ENCODE measurements at places on chromosomes 6 and 20.

DNA sequence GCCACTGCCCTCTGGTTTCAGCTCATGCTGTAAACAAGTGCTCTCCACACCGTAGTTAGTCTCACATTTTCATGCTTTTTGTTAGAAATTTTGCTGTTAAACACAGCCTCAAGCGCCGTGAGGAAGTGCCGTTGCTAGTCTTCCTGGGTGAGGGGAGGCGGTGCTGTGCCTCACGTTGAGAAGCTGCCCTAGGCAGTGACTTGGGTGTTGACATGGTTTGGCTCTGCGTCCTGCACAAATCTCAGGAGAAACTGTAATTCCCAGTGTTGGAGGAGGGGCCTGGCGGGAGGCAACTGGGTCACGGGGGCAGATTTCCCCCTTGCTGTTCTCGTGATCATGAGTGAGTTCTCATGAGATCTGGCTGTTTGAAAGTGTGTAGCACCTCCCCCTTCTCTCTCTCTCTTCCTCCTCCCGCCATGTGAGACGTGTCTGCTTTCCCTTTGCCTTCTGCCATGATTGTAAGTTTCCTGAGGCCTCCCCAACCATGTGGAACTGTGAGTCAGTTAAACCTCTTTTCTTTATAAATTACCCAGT, 95.8 kb downstream of the ERMARD start:
- no peak for DNase-seq

GRCh38 chr6:63321821-63322220, 2.0 kb upstream of the LGSN start:
- DNase-seq: no peak

- DNase-seq: peak; percentile 40
Measured at GRCh38 chr20:34922654-34923381, 32.8 kb downstream of the GSS start.

DNA sequence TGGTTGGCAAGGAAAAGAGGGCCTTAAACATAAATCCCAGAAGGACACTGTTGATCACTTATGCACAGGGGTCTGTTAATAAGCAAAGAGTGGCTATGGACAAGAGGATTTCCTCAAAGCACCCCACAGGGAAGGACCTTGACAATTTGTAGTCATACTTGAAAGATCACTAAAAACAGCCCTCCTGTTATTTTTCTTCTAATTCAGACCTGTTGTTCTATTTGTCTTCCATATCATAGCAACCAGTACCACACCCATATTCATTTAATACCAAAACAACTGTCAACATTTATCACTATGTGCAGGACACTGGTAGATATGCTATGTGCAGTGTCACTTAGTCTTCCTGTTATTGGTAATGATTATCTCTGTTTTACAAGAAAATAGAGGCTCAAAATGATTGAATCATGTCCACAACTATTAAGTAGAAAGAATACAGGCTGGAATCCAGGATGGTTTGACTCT, 3.2 kb upstream of the DYNLRB1 start:
- no peak for DNase-seq

DNA sequence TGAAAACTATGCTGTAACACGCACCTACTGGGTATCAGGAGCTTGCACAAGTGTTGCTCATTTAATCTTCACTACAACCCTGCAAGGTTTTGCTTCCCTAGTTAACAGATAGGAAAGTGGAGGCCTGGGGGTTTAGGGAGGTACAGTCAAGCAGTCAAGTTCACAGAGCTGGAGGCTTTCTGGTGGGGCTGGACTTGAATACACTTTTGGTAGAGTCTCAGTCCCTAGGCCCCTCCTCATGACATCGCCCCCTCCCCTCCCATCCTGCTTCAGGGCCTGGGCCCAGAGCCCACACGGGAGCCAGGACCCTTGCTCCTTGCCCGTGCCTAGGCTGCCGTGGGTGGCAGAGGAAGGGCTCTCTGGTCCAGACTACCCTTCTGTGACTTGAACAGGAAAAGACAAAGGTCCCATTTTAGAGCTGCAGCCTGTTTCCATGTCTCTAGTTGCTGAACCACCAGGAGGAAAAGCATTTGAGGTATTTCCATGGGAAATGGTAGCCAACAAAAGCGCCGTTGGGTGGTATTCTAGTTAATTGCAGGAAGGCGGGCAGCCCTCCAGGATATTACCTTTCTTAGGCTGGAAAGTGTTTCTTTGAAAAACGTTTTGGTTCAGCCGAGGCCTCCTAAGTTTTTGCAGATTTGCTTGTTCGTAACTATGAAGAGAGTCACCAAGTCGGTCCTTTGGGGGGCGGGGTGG, 84.9 kb downstream of the CDC5L start:
- DNase-seq: no peak

GRCh38 chr6:163943607-163944385, 529.3 kb downstream of the QKI start:
- no peak for DNase-seq

DNA sequence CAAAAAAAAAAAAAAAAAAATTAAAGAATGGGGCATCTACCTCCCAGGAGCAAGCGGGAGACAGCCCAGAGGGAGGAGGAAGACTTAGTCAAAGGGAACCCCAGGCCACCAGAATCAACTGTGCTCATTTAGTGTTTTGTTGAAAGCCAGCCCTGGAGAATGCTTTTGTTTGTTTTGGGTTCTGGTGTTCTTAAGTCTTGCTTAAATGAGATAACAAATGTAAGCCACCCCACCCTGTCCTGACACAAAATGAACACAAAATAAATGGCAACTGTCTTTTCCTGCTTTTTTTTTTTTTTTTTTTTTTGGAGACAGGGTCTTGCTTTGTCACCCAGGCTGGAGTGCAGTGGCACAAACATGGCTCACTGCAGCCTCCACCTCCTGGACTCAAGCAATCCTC, 165.0 kb upstream of the JARID2 start:
- no peak for DNase-seq

- DNase-seq: peak; percentile 90
Measured at GRCh38 chr20:57748601-57749130, 38.9 kb upstream of the PMEPA1 start.

GRCh38 chr6:17156112-17156921, 54.5 kb downstream of the STMND1 start:
- peak; percentile 68 for DNase-seq

- no peak for DNase-seq
Measured at GRCh38 chr20:7503501-7503900, 436.8 kb downstream of the HAO1 start.

DNA sequence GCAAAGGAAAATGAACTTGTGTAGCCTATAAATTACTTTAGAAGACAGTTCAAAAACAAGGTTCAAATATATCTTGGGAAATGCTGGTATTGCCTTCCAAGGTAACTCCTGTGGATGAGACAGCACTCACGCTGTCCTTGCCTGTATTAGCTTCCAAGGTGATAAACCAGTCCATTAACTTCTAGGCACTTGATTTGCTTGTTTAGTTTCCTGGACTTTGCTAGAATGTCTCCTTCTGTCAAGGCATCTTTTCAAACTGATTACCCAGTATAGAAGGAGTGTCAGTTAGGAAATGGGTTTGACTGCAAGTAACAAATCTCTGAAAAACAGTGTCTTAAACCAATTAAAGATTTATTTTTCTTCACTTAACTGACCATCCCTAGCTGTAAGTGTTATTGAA, 103.4 kb upstream of the SLC22A23 start:
- DNase-seq: no peak

GRCh38 chr6:121666814-121667213, 231.4 kb downstream of the GJA1 start:
- DNase-seq: peak; percentile 37

DNA sequence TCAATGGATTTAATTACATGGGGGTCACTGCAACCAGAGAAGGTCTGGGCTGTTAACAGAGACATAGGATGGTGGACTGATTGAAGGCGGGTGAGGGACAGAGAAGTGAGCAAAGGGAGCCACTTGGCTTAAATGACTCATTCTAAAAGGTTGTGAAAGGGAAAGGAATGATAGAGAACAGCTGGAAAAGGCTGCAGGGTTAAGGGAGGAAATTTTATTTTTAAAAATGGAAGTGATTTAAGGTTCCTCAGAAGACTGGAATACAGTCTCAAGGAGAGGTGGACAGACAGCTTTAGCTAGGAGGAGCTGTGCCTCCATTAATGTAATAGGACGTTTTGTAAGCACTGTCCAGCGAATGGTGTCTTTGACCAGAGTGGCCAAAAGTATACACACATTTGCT, 46.7 kb downstream of the RGS17 start:
- no peak for DNase-seq

- no peak for DNase-seq
Measured at GRCh38 chr6:148313488-148313887, 29.1 kb upstream of the SASH1 start.

DNA sequence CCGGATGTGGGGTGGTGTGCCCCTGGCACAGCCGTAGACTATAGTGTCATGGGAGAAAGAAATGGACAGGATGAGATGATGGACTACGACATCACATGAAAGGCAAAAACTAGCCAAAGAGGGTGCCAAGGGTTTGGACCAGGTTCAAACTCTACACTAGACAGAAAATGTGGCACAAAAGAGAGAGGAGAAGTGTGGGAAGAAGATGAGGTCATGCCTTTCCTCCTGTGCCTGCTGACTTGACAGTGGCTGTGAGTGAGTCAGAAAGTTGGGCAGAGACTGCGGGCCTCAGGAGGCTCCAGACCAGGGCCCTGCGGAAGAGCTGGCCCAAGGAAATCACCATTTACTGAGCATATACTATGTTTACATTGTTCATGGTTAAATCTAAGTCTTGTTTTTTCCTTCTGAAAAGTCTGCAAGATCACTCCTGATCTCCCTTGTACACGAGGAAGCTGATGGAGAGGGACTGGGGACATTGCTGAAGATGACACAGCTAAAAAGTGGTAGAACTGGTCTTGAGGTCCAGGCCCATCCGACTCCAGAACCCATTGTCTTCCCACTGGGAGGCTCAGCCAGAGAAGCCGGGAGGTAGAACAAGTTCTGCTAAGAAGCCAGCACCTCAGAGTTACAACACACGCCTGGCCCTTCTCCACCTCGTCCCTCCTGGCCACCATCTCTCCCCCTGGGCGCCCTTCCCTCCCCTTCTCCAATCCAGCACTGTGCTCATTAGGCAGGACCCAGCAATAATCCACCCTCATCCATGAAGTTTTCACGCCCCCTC, 35.6 kb downstream of the CNKSR3 start:
- DNase-seq: peak; percentile 69

DNA sequence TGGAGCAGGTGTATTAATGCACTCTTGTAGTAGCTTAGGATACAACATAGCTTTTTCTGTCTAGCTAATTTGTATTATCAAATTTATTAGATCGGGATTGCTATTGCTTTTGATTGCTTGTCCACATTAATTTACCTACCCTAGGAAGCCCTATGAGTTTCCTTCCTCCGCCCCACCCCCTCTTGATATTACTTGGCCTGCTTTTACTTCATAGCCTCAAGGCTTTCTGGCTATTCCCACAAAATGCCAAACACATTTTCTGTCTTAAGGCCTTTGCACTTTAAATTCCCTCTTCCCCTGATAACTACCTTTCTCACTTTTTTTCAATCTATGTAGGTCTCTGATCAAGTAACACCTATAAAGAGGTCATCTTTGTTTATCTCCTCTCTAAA, 99.1 kb upstream of the PRSS16 start:
- DNase-seq: no peak

GRCh38 chr6:8110725-8111124, 8.4 kb upstream of the EEF1E1 start:
- DNase-seq: no peak

- no peak for DNase-seq
Measured at GRCh38 chr6:52221302-52221701, 23.0 kb downstream of the IL17F start.

DNA sequence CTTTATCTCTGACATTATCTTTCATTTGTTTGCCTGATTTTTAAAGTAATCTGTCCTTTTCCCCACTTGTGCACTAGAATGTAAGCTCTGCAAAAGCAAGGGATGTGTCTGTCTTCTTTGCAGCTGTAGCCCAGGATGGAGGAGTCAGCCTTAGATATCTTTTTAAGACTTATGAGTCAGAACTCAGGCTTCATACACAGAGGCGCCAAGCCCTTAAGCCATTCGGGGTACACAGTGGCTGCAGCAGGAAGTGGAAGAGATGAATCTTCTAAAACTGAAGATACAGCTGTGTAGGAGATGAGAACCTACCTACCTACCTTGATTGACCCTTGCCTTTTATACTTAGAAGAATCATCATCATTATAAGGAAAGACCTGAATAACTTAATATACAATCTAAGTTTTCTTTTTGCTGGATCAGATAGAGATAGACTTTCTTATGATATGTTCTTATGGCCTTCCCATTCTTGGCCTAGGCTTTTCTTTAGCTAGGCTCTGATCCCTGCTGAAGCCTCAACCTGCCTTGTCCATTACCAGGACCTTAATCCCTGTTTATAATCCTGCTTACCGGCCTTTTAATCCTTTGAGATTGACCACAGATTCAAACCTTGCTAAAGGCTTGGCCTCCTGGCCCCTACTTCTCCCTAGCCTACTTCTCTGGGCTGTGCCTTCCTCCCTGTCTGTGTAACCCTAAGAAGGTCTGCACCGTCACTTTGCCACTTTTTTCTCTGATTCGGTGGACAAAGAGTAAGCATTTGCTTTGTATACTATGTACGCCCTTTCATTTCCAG, 304.5 kb downstream of the PRL start:
- no peak for DNase-seq

DNA sequence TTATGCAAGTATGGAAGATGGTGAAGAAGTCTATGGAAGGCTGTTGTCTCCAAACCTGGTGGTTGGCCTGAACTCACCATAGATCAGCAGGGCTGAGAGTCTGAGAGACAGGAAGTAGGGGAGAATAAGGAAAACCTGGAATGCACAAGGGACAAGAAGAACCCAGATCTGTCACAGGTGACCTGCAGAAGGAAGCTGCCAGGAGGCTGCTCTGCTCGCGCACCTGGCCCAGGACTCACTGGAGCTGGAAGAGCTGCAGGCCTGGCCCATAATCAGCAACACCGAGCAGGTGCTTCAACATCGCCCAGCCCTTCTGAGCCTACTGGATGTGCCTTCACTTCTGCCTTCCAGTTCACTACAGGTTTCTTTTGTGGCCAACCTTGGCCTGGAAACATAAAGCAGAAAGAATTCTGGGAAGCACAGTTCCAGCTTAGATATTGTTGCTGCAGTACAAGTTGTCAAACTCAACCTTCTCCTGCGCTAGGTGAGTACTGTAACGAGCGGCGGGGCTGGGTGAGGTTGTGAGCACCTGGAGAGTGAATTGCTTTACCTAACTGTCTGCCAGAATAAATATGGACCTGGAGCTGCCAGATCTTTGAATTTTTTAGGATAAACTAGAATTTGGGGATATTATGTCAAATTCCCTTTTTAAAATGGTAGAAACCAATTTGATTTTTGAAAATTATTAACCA, 82.4 kb downstream of the CDH26 start:
- no peak for DNase-seq

GRCh38 chr6:25016014-25016720, 80.4 kb upstream of the RIPOR2 start:
- no peak for DNase-seq

- DNase-seq: peak; percentile 83
Measured at GRCh38 chr20:61120595-61121515, 131.2 kb upstream of the CDH4 start.

DNA sequence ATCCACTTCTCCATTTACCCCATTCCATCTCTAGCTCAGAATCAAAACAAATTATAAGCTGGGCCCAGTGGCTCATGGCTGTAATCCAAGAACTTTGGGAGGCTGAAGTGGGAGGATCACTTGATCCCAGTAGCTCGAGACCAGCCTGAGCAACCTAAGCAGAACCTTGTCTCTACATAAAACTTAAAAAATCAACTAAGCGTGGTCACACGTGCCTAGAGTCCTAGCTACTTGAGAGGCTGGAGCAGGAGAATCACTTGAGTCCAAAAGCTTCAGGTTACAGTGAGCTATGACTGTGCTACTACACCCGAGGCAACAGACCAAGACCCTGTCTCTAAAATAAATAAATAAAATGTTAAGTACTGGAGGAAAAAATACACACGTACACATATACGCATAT, 74.7 kb upstream of the RUNX2 start:
- DNase-seq: no peak

All from ACHN (cell line).